ENCODE measurements at places on chromosomes 2 and 18.

DNA sequence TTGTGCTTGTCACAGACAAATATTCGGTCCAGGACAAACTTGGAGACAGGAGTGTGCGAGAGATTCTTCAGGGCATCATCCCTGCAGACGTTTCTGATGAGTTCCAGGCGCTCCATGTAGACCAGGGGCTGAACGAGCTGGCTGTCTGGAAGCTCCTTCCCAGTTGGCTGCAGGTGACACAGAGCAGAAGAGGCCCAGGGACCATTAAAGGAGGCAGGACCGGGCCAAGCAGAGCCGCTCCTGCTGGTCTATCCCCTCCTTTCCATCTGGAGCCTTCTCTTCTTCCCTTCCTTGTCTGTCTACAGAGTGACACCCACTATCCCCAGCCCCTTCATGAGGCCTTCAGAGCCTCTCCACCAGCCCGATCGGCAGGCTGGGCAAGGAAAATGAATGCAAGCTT, 19.5 kb downstream of the CHST10 start:
- DNase-seq = no peak

- no peak for DNase-seq
These were observed 159.1 kb downstream of the LNPK start for GRCh38 chr2:175842996-175843395.

DNA sequence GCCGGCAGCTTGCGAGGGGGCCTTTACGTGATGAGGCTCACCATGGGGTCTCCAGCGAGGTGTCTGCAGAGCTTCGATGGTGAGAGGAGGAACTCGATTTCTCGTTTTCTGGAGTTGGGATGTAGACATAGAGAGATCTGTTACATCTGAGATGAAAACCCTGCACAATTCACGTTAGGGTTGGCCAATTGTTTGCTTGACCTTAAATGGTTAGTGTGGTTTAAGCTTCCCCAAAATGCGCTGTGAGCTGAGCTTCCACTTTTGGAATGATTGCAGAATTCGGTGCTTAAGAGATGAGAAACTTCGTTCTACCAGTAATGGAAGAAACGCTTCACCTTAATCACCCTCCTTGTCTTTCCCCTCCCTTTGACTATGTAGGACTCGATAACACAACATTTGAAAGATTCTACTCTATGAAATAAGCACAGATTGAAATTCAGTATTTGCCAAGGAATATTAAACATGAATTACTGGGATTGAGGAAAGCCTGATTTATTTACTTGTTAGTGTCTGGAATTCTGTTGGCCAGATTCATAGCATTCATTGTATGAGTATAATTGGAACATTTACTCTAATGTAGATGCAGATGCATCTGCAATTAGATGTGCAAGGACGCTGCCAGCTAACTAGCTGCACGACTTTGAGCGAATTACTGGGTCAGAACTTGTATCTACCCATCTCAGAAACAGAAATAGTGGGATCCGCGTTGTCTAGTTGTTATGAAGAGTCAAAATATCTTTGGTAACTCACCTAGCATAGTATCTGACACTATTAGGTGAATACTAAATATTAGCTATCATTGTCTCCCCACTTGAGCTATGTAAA, 1.6 kb upstream of the KLF7 start:
- no peak for DNase-seq

GRCh38 chr2:160289126-160289525, 89.1 kb upstream of the ITGB6 start:
- DNase-seq = no peak

GRCh38 chr2:130303169-130303568, 39.5 kb upstream of the IMP4 start:
- no peak for DNase-seq

GRCh38 chr2:26273501-26273900, 28.8 kb downstream of the HADHB start:
- DNase-seq = no peak

GRCh38 chr18:9106800-9107584, 4.5 kb downstream of the NDUFV2 start:
- no peak for DNase-seq

GRCh38 chr2:47093626-47094025, 61.5 kb downstream of the STPG4 start:
- no peak for DNase-seq

GRCh38 chr2:72008608-72009007, 139.1 kb downstream of the CYP26B1 start:
- no peak for DNase-seq

- DNase-seq = no peak
These were observed 18.5 kb downstream of the GKN1 start for GRCh38 chr2:68992933-68993332.

DNA sequence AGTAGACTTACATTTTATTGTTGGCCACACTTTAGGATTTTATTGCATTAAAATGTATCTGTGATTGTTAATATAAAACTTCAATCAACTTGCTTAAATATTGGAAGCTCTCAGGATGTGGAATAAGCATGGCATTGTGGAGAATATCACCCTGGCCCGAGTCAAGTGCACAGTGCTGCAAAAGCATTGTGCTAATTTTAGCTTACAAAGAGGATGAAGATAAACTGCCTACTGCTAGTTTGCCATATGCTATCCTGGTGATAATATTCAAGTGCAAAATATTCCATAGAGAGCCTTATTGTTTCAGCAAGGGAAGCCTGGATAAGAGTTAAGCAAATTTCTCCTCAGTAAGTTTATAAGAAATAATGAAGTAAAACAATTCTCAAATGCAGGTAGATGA, 54.5 kb downstream of the MEIS1 start:
- DNase-seq = no peak

DNA sequence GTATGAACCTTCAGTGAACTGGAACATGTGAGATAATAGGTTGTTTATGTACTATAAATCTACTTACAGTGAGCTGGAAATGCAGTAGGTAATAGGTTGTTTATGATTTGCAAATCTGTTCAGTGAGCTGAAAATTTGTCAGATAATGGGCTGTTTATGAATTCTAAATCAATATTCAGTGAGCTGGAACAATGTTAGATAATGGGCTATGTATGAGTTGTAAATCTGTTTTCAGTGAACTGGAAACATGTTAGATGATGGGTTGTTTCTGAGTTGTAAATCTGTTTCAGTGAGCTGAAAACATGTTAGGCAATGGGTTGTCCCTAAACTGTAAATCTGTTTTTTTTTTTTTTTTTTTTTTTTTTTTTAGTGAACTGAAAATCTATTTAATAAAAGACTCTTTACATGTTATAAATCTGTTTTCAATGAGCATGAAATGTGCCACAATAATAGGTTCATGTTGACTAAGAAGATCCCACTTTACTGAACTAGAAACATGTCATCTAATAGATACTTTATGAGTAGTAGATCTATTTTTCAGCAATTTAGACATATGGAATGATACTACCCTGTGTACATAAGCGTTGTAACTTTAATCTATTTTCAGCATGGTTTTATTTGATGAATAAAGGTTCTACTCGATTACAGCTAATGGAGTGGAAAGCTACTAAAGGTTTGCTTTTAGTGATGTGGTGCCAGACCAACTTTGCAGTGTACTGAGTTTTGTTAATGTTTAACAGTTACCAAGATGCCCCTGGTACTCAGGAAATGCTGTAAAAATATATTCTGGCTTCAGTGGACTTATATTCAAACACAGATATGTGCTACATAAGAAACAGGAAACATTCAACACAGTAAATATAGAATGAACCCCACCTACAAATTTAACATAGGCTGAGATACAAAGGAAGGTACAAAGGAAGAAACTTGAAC, 1471.8 kb downstream of the LRP1B start:
- no peak for DNase-seq

GRCh38 chr18:77668219-77668618, 418.6 kb downstream of the GALR1 start:
- DNase-seq = no peak

GRCh38 chr18:39453882-39454281, 1888.3 kb upstream of the CELF4 start:
- DNase-seq = no peak

DNA sequence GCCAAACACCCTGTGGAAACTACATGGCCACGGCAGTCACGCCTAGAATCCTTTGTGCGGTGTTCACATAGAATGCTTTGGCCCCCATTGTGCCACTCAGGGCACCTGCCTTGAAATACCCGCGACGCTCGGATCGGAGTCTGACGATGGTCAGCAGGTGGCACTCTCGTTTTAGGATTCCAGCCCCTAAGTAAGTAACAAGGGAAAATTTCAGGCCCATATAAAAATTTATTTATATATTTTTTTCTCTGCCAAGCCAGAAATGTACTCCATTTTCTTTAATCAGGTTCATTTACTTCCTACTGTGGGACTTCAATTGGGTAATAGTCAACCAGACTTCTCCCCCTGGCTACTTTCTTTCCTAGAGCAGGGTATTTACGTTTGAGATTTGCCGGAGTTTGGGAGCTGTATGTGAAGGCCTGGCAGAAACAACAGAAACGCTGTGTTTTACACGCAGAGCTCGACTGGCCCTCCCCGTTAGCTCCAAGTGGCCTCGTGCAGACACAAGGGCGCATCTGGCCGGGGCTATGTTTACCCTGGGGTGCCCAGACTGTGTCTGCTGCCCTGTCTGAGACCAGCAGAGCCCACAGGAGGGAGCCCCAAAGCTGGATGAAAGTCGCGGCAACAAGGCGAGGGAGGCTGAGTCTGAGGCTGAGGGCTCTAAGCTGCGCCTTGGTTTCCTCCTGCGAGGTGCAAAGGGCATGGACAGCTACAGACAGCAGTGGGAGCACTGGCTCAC, 41.6 kb downstream of the LRRC30 start:
- no peak for DNase-seq

GRCh38 chr18:77993188-77993981, 743.7 kb downstream of the GALR1 start:
- DNase-seq = no peak

- DNase-seq = no peak
These were observed 1434.4 kb downstream of the LRP1B start for GRCh38 chr2:140696449-140696848.

DNA sequence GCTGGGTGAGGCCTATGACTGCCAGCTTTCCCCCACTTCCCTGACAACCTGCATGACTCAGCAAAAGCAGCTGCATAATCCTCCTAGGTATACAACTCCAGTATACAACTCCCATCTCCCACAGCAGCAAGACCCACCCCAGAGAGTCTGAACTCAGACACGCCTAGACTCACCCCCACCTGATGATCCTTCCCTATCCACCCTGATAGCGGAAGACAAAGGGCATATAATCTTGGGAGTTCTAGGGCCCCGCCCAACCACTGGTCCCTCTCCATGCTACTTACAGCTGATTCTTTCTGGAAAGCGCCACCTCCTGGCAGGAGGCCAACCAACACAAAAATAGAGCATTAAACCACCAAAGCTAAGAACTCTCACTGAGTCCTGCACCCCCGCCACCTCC, 296.5 kb downstream of the DCC start:
- DNase-seq = no peak

- DNase-seq = no peak
These were observed 106.6 kb upstream of the STON1 start for GRCh38 chr2:48423376-48423775.

DNA sequence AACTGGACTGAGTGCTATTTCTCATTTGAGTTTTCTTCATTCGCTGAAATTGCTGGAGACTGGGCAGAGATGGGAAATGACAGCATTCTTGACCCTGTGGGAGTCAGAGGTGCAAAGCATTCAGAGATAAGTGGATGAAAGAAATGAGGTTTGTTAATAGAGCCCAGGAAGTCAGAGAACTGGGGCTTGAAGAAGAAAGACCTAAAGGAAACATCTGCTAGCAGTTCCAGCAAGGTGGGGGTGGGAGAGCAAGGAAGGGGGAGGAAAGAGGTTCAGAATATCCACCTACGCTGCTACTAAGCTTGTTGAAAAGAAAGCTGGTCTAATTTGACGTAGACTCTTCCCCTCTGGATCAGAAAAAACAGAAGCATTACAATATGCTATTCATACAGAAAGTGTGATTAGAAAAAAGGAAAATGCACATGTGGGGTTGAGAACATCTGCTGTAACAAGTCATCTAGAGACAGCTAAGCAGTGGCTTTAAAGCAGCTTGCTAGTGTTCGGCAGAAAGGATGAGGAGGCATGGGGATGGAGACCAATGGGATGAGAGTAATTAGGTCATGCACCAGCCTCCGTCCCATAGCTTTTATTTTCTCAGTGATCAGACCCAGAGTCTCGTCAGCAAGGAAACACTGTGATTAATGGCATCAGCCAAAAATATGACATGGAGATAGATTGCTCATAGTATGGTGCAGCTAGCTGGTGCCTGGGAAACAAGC, 29.7 kb downstream of the NAB1 start:
- DNase-seq = no peak

DNA sequence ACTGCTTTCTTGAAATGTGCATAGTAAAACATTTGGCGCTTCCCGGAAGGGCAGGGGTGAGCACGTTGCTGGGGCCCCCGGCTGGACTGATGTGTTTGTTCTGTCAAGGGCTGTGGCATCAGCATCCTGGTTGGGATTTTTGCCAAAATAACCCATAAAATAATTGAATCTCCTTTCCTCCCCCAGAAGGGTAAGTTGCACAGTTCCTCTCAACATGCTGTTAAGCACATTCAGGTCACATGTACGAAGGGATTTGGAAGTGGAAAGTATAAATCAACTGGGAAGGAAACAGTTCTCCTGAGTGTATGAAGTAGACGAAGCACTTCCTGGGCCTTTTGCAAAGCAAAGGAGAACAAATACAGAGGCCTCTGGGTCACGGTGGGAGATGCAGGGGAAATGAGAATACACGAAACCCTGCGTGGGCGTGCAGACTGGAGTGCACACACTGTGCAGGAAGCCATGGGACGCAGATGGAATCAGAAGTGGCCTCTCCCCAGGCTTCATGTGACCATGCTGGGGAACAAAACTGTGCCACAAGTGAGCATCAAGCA, 183.9 kb downstream of the LPIN1 start:
- no peak for DNase-seq

DNA sequence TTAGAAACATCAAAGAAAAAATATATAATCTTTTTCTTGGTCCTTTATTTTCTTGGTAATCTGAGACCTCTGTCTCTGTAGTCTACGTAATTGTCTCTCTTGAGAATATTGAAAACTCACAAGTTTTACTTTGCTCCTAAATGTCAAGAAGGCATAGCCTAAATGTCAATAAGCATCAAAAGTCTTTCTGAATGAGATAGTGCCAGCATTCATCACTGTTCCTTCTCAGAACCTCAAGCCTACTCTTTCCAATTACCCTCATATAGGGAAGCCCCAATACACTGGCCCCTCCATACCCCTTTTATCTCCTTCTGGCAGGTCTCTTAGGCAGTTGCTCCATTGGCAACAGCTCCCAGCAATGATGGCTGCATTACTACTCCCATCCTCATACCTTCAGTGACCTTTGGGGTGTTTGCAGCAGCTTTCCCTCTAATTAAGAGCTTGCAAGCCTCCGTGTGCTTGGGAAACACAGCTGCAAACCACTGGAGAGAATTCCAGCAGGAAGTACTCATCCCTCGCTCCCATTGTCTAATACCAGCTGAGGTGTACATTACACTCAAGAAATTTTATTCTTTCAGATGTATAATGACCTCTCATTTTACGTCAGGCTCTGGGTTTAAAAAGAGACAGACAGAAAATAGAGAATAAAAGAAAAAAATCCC, 95.8 kb downstream of the KYNU start:
- DNase-seq = no peak

GRCh38 chr2:38191516-38191915, 115.6 kb upstream of the CYP1B1 start:
- DNase-seq = no peak
